ENCODE measurements at places on chromosomes 11 and 22. TPM values are rescaled to one million over a fixed set of nuclear protein-coding genes. Genes with fewer than 3 reads are reported as not detected.

Gene TRIM48
- total RNA-seq, result not detected

Gene LAYN
- 4.9 TPM for total RNA-seq

Gene OTOG
- total RNA-seq, result not detected

Gene DUSP8
- total RNA-seq, result 1.7 TPM

Gene TTC36
- total RNA-seq, result not detected

Gene IRF7
- total RNA-seq, result 6.0 TPM

Gene UBQLNL
- total RNA-seq, result not detected

Gene FLRT1
- not detected for total RNA-seq

Gene SCN3B
- total RNA-seq, result 0.11 TPM

Gene IGLL1
- total RNA-seq, result not detected

Gene MUC5B
- total RNA-seq, result 2.4 TPM

Gene OR52N4
- not detected for total RNA-seq

Gene MMP12
- not detected for total RNA-seq

Gene HEPHL1
- not detected for total RNA-seq

Gene KCNJ5
- total RNA-seq, result not detected

Gene OR8G1
- not detected for total RNA-seq

Gene RBFOX2
- total RNA-seq, result 32.4 TPM

Gene OR52I1
- total RNA-seq, result not detected

Gene MIOX
- total RNA-seq, result not detected

Gene KRTAP5-7
- not detected for total RNA-seq

Gene MUC2
- total RNA-seq, result 0.93 TPM

Gene BCO2
- 0.79 TPM for total RNA-seq

Gene SLC6A5
- total RNA-seq, result not detected

Gene CRYBB1
- not detected for total RNA-seq

Gene LRRC55
- total RNA-seq, result not detected

Gene VWA5A
- 0.23 TPM for total RNA-seq

Gene SERHL2
- total RNA-seq, result not detected

Gene HTR3A
- not detected for total RNA-seq

Gene SLC35F2
- total RNA-seq, result 44.4 TPM

Gene NRGN
- total RNA-seq, result 10.5 TPM

Gene RCOR2
- 0.90 TPM for total RNA-seq

Gene C22orf23
- total RNA-seq, result 0.23 TPM

Gene CRACR2B
- 3.0 TPM for total RNA-seq

Gene MS4A6E
- not detected for total RNA-seq

Gene NXPE2
- not detected for total RNA-seq

Gene PNPLA3
- 0.73 TPM for total RNA-seq

Gene C11orf21
- total RNA-seq, result not detected

Gene SHANK3
- total RNA-seq, result 4.6 TPM

Gene SYT7
- 0.71 TPM for total RNA-seq

Data from A549 treated with RU486 at 1 μM for 4 hours (cell line).